ENCODE measurements at places on chromosomes 4 and X.

GRCh38 chr4:1402021-1402515, 4.2 kb downstream of the NKX1-1 start:
- no peak for DNase-seq

DNA sequence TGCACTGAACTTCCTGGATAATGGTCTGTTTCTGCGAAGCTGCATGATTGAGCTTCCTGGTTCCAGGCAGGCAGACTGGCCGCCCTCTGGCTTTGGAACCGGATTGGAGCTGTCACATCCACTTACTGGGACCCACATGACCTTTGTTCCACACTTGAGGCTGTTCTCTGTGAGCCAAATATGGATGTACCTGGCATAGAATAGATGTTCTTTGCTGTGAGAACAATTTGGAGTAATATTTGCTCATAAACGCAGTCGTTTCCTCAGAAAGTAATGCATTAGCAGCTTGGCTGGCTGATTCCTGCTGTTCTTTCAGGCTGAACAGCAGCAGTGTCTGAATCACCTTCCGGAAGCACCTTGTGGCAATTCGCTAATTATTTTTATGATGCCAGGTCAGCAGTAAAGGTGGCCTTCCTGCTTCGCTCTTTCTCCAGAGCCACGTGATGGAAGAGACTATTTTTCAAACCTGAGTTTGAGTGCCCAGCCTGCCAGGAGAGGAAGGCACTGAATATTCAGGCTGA, 78.1 kb upstream of the BOD1L1 start:
- peak; percentile 87 for DNase-seq

DNA sequence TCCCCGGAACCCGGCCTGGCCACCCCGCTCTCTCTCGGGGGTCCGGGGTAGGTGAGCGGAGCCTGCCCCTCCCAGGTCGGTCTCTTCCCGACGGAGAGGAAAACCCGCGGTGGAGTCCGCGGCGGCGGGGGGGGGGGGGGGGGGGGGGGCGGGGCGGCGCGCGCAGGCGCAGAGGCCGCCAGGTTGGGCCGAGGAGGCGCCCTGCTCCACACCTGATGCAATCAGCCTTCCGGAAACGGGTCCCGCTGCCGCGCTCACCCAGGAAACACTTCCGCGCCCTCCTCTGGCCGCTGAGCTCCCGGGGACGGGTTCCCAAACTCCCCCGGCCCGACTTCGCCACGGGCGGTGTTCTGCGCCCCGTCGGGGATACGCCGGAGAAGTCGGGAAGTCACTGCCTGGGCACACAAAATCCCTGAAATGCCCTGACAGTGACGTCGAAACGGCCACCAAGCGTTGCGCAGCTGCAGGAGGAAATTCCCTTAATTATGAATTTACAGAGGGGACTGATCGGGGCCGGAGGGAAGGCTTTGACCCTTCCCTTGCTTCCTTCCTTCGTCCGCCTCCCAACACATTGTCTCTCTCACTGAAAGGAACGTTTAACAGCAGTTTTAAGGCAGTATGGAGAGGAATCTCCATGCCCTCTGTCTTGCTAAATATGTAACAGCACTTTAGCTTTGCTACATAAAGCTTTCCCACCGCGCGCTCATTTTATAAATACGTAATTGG, 2.1 kb upstream of the APBB2 start:
- peak; percentile 79 for DNase-seq

GRCh38 chrX:32893751-32894150, 317.6 kb downstream of the DMD start:
- DNase-seq, result peak; percentile 47

GRCh38 chr4:177957596-177958360, 515.5 kb upstream of the AGA start:
- DNase-seq, result no peak

GRCh38 chr4:174118171-174118570, 165.3 kb downstream of the FBXO8 start:
- no peak for DNase-seq

- DNase-seq, result no peak
Observed at GRCh38 chrX:152197465-152197864, 59.1 kb upstream of the MAGEA10 start.

DNA sequence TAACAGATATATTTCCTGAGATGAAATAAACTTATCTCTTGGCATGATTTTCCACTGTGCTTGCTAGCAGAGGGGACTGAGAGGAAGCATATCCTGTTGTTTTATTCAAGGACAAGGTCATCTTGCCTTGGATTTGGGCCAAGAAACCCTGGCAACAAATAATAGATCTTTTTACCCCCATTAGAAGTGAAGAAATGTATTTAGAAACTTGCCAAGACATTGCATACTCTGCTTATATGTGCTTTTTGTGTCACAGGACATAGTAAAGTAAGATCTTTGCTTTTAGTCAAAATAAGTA, 170.2 kb downstream of the RAPGEF2 start:
- no peak for DNase-seq

- DNase-seq, result no peak
Observed at GRCh38 chr4:101122019-101122418, 225.3 kb downstream of the PPP3CA start.

DNA sequence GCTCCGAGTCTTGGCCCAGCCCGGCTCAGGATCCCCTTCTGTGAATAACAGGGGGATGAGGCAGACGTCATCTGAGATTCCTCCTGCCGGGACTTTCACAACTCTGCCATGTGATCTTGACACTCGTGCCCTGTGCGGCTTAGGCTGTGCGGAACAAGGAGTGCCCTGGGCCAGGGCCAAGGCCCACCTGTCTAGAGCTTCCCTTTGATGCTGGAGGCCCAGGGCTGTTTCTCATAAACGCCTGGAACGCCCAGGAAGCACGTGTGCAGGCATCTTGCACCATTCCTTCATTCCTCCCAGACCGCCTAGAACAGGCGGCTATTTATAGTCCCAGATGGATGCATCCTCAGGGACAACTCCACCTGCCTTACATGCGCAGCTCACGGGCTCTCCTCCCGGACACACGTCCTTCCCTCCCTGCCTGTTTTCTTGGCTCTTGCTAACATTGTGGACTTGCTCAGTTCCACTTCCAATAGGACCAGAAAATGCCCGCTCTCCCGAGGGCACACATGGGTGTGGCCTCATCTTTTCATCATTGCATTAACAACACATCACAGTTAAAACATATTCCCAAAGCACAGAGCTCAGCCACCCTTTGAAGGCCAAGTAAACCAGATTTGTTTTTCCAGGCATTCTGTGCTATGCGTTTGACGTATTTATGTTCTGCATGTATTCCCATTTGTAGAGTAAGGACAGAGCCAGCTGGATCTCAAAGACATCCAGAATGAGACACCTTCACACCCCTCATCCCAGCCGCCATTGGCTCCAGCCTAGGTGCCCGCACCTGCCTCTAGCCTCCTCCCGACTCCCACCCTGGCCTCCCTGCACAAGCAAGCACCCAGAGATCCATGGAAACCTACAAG, 57.2 kb downstream of the ABLIM2 start:
- peak; percentile 69 for DNase-seq

DNA sequence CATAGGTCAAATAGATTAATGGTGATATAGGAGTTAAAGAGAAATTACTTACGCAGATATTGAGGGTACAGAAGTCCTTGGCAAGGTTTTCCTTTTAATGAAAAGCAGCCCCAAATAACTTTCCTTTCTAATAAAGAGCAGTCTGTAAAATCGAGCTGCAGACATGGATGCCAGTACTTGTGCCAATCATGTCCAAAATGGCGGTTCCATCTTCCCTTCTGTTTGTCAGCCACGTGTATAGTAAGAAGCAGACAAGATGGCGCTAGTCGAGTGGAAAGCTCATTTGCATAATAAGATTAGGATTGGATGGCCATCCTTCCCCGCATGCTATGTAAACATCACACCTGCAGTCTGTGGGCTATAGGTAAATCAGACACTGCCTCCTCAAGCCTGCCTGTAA, 68.5 kb downstream of the FGFBP1 start:
- DNase-seq, result no peak

GRCh38 chr4:53545942-53546581, 45.2 kb downstream of the LNX1 start:
- DNase-seq, result no peak

DNA sequence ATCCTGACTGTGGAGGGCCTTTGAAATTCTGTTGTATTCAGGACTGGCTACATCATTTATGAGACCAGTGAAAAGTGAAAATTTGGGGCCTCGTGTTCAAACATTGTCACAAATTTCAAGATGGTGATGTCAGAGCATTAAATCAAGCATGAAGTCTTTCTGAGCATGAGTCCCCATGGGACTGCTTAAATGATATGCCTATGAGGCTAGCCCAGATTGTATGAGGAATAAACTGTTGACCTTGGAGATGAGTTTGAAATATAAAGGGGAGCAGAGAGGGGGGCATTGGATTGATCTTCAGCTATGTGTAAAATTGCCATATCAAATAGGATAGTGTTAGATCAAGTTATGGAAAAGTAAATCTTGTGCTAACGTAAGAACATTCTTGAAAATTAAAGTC, 230.0 kb downstream of the SPANXN3 start:
- DNase-seq, result no peak

DNA sequence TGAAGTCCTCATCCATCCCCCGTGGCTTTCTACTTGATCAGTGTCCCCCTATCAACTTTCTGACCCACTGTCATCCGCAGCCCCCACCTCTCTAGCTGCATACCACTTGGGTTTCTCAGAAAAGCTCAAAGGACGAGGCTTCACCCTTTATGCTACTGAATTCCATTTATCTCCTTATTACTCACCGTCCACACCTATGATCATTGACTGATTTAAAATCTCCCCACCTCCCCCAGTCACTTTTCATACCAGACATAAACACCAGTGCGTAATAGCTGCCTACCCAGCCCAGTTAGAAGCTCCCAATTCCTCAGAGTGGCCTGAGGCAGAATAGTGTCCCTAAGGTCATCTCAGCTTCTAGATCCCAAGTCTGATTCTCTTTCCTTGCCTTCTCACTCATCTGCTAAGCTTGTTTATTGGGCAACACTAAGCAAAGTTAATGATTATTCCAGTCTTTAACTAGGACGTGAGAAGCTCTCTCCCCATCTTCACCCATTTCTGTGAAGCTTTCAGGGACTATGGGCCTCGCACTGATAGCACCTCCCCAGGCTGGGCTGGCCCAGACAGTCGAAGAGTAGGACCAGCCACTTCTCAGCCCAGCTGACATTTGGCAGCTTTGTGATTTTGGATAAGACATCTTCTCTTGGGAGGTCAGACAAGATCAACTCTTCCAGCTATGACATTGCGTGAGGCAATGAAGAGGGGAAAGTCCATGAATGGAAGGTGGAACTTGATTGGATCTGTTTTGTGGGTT, 7.2 kb upstream of the DDX60L start:
- peak; percentile 95 for DNase-seq

- peak; percentile 85 for DNase-seq
Observed at GRCh38 chrX:65871671-65872311, 168.1 kb downstream of the VSIG4 start.

DNA sequence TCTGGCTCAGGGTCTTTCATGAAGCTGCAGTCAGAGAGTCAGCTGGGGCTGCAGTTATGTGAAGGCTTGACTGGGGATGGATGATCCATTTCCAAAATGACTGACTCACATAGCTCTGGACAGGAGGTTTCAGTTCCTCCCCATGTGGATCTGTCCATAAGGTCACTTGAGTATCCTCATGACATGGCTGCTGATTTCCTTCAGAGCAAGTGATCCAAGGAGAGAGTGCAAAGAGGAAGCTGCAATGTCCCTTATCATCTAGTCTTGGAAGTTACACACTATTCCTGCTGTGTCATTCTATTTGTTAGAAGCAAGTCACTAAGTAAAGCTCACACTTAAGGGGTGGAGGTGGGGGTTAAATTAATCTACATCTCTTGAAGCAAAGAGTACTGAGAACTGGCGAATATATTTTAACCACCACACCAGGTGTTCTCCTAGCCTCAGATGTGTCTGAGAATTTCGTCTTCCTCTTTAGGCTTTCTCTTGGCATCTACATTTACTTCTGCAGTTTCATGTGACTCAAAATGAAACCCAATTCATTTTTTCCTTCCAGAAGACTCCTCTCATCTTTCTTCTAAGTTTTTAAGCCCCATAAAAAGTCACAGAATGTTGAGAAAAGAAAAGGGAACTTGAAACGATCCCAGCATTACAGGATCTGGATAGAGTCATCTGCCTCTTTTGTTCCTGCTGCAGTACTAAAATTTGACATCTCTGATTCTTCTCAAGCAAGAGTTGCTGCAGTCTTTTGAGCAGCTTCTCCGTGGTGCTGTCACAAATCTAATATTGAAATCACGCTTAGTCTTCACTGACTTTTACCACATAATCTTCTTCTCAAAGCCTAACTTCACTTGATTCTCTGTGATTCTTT, 3.8 kb upstream of the GRPR start:
- no peak for DNase-seq

GRCh38 chrX:133294126-133294525, 76.0 kb upstream of the TFDP3 start:
- DNase-seq, result no peak

GRCh38 chr4:74536557-74536956, 91.6 kb downstream of the AREG start:
- DNase-seq, result peak; percentile 29

DNA sequence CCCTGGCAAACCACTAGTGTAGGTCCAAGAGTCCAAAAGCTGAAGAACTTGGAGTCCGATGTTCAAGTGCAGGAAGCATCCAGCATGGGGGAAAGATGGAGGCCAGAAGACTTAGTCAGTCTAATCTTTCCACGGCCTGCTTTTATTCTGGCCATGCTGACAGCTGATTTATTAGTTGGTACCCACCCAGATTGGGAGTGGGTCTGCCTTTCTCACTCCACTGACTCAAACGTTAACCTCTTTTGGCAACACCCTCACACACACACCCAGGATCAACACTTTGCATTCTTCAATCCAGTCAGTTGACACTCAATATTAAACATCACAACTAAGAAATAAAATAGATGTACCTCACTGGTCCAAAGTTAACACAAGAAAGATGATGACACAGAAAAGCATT, 134.8 kb upstream of the GABRA2 start:
- no peak for DNase-seq

GRCh38 chrX:42735250-42735649, 42.7 kb downstream of the PPP1R2C start:
- no peak for DNase-seq

- DNase-seq, result no peak
Observed at GRCh38 chr4:146159384-146160058, 16.0 kb upstream of the LSM6 start.

GRCh38 chr4:112645541-112646329, 8.8 kb downstream of the LARP7 start:
- no peak for DNase-seq

GRCh38 chr4:77418333-77418732, 187.3 kb upstream of the CXCL13 start:
- peak; percentile 56 for DNase-seq

DNA sequence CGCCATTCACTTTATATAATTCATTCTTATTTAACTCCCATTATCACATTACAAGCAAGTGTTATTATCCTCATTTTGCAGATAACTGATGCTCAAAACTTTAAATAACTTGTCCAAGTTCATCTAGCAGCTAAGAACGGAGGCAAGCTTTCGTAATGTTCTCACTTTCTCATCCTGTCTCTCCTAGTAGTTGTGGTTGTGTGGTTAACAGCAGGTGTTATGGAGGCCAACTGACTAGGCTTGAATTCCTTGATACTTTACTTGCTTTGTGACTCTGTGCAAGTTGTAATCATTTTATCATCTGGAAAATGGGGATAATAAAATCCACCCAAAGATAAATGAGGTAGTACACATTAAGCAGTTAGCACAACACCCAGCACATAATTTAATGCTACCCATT, 109.9 kb upstream of the PTPN13 start:
- no peak for DNase-seq

GRCh38 chr4:159090255-159090654, 12.6 kb upstream of the RAPGEF2 start:
- no peak for DNase-seq

GRCh38 chr4:10552591-10553280, 95.5 kb upstream of the ZNF518B start:
- no peak for DNase-seq

- DNase-seq, result no peak
Observed at GRCh38 chrX:1394731-1395501, 3.0 kb upstream of the SLC25A6 start.

Measured in epithelial cell of esophagus (primary cell).